M059J (cell line): ENCODE measurements at places on chromosomes 7 and 10. TPM values are rescaled to one million over a fixed set of nuclear protein-coding genes. Genes with fewer than 3 reads are reported as not detected.

GPR85 gene
- 0.15 and 0.59 TPM in 2 replicates for total RNA-seq

ABLIM1 gene
- total RNA-seq: 1.4 and 5.8 TPM in 2 replicates

DRGX gene
- not detected in 2 replicates for total RNA-seq

AKR1C8 gene
- not detected in 2 replicates for total RNA-seq

MTERF1 gene
- total RNA-seq: 9.3 and 14.7 TPM in 2 replicates

IQUB gene
- total RNA-seq: 0.05 and 1.1 TPM in 2 replicates

SFTPA2 gene
- 0.15 TPM in 1 of 2 replicates, not detected in the other for total RNA-seq

C10orf62 gene
- total RNA-seq: not detected in 2 replicates

SHH gene
- not detected in 2 replicates for total RNA-seq

OR6V1 gene
- not detected in 2 replicates for total RNA-seq

FAM221A gene
- 5.3 and 7.0 TPM in 2 replicates for total RNA-seq

POMZP3 gene
- 5.7 and 7.3 TPM in 2 replicates for total RNA-seq

NKX2-3 gene
- total RNA-seq: 0.12 TPM in 1 of 2 replicates, not detected in the other

C10orf95 gene
- not detected in 2 replicates for total RNA-seq

SNX8 gene
- 9.6 and 10.0 TPM in 2 replicates for total RNA-seq

PDE6C gene
- total RNA-seq: not detected in 2 replicates

ANKRD61 gene
- total RNA-seq: 1.2 TPM in 1 of 2 replicates, not detected in the other

CPA5 gene
- not detected in 2 replicates for total RNA-seq

MPP7 gene
- total RNA-seq: 0.94 and 1.7 TPM in 2 replicates

FERD3L gene
- not detected in 2 replicates for total RNA-seq

CDC14C gene
- total RNA-seq: 0.07 and 0.10 TPM in 2 replicates

CTAGE8 gene
- total RNA-seq: 0.05 and 0.42 TPM in 2 replicates

FAM25A gene
- not detected in 2 replicates for total RNA-seq

PRKCQ gene
- total RNA-seq: 0.10 TPM in 1 of 2 replicates, not detected in the other

SPDYE18 gene
- 0.10 TPM in 1 of 2 replicates, not detected in the other for total RNA-seq

CPN1 gene
- total RNA-seq: not detected in 2 replicates

PI4K2A gene
- total RNA-seq: 23.9 and 31.2 TPM in 2 replicates
